ENCODE measurements at places on chromosomes 7 and 10.
A peak's percentile ranks its signal among the peaks of the same experiment; 100 is the strongest.

DNA sequence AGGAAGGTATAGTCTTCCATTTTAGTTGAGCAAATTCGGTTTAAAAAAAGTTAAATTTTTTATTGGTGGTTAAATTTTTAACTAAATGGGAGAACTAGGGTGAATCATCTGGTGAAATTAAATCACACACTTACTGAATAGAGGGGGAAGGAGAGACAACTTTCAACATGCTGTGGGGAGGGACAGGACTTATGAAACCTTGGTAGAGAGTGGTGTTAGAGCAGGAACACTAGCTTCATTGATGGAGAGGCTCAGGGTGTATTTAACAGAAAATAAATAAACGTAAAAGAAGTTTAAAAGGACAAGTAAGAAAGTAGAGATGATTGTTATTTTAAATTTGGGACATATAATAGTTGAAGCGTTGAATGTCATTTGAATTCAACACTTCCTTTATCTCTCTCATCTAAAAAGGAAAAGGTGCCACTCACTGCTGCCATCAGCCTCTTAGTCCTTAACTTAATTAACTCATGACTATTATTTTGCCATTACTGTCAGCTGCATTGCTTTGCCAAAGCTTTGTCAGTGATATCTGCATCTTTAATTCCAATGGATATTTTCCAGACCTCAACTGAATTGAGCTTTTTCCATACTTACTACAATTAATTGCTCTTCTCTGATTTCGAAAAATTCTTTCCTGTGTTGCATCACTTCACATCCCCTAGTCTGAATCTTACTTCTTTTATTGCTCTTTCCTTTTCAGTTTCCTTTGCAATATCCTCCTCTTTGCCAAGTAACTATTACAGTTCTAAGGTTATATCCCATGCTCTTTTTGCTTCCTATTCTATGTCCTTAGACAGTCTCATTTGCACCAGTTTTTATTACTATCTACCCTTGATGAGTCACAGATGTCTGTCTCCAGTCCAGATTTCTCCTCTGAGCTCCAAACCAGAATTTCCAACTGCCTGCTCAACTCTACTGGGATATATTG is 71.7 kb downstream of the GNAT3 start:
- DNase-seq = no peak

DNA sequence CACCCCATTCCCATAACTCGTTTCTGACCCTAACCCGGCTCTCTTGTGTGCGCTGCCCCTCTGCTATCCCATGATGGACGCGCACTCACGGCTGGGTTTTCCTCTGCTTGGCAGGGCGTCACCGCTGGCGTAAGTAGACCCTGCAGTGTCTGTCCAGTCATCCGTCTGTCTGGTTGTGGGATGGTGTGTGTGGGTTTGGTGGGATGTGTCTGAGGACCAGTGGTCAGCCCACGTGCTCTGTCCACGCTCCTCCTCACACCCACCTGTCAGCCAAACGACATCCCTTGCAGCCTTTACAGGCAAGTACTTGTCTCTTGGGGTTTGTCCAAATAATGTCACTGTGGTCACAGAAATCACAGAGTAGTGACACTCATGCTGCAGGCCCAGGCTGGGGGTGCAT is 20.8 kb downstream of the LDB3 start:
- DNase-seq = no peak

DNA sequence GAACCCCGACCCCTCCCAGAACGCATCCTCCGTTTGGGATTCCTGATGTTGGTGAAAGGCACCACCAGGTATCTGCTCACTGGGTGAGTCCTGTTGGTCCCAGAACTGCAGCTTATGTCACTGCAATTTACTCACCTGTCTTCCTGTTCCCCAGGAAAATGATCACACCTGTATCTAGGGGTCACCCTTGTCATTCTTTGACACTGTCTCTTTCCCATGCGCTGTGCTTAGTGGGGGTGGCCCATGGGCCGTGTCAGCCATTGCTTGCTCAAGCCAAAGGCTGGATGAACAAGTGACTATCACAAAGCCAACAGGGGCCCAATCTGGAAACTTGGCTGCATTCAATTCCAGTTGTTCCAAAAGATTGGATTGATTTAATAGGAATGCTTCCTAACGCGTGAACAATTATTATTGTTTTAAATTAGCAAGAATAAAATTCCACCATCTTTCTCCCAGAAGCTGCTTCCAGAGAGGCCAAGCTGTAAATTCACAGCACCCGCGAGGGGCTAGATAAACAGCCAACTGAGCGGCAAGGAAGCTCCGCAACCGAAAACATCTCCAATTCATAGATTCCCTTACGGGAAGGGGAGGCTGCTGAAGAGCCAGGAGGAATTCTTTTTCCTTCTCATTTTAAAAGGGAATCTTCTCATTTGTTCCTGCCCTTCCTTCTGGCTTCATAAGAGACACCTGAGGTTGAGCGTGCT is 134.8 kb upstream of the ZMIZ1 start:
- DNase-seq = no peak

DNA sequence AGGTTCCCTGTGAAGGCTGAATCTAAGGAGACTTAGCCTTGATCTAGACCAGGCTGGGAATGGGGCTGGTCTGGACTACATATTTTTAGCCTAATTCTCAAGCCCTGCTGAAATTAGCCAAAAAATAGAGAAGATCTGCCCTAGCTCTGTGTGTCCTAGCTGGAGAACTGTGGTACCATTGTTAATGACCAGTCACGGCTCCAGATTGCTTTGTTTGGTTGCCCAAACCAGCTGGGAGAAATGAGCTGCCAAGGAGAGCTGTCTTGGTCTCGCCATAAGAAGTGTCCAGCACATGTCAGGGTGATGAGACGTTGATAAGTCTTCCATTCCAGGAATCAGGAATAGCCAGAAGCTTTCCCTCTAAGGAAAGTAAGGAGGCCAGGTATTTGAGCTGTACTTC is 20.7 kb downstream of the GBX1 start:
- no peak for DNase-seq

- DNase-seq = no peak
Measured at GRCh38 chr7:36019538-36019937, 133.5 kb upstream of the EEPD1 start.

GRCh38 chr10:32263300-32263699 is 83.7 kb downstream of the EPC1 start:
- DNase-seq = no peak

DNA sequence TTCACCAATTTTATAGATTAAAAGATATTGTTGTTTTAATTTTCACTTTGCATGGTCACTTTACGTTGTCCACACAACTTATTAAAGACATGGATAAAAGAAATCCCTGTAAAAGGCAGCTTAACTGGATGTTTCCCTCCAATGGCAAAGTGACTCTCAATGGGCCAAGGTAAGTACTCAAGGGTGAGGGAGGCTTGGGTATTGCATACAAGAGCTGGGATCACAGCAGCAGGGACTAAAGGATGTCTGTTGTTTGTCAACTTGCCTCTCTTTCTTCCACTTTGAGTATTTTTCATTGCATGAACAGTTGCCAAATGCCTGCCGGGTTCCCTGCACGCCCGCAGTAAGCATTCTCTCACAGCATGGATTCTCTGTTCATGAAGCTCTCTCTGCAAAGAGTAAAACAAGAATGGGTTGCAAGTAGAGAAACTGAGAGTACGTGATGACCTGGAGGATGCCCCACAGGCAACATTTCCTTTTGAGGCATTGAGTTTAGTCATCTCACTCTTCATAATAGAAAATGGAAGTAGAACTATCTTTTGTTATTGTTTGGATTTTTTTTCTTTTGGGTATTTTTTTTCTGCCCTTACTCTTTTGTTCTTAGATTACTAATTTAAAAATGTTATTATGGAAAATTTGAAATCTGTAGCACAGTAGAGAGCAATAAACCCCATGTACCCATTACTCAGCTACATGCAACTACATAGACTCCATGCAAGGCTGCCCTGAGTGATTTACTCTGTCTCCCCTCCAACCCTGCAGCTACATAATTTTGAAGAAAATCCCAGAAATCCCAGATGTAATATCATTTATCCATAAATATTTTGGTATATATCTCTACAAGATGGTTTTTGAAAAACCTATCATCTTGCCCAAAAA is 26.3 kb downstream of the GPR141 start:
- DNase-seq = no peak

GRCh38 chr10:29064680-29065079 is 224.2 kb upstream of the LYZL1 start:
- no peak for DNase-seq

DNA sequence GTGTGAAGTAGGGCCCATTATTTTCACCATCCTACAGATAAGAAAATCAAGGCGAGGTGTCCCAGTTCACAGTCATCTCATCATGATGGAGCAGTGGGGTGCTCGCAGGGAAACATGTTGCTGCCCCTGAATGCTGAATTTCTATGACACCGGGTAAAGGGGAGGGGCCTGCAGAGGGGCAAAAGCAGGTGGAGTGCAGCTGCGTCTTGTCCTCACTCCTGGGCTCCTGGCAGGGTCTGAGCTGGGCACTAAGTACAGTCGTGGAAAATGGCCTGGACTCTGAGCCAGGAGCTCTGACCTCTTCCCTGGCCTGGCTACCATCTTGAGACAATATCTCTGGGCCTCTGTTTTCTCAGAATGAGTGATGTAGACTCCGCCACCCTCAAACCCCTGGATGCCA is 253.1 kb upstream of the PITRM1 start:
- no peak for DNase-seq

- DNase-seq = no peak
Measured at GRCh38 chr7:114932991-114933390, 11.1 kb downstream of the MDFIC start.

GRCh38 chr7:129741743-129742213 is 130.3 kb downstream of the NRF1 start:
- DNase-seq = peak; percentile 2

DNA sequence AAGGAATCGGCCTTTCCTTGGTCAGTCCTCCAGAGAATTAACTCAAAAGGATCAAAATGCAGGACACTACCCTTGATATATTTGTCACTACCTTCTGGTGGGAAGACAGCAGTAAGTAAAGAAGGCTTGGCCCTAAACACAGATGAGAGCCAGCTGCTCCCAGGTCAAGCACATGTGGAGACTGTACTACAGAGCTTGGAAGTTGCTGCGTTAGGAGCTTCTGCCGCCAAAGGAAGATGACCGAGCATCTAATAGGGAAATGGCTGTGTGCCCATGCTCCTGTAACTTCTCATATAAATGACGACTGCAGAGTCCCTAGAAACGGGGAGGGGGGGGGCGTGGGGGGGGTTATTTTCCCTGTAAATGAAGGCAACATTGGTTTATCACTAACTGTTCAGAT is 59.0 kb downstream of the PODXL start:
- DNase-seq = no peak

DNA sequence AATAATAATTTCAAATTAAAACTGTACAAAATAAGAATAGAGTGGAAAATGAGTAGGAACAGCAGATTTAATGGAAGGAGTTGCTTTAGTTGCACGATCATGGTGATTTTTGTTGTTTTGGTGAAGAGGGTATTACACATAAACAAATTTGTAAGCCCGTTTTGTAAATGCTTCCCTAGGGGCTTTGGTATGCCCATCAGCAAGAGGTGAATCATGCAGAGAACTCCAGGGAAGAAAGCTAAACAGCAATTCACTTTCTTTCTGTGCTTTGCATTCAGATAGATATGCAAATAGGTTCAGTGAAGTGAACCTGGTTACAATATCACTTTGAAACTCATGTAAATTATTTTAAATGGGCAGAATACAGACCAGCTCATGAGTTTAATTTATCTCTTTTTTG is 422.2 kb upstream of the MTPN start:
- DNase-seq = no peak

- no peak for DNase-seq
Measured at GRCh38 chr7:79284211-79284610, 169.3 kb downstream of the MAGI2 start.

DNA sequence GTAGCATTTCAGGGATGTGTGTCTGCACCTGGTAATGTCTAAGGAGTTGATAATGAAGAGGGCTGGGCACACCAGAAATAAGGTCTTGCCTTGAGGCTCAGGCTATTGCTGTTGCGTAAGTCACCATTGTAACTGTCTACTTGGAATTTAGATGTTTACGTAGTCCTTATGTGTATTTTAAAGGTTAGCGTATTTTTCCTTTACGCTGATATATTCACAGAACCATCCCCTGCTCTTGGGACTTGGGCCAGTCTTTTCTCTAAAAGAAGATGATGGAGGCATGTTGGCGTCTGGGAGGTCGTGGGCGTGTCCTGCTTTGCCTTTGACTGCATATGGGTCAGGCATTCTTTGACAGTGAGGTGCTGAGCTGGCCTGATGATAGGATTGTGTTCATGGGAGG is 14.7 kb downstream of the WDR37 start:
- DNase-seq = no peak

- no peak for DNase-seq
Measured at GRCh38 chr7:108308903-108309302, 147.3 kb downstream of the NRCAM start.

DNA sequence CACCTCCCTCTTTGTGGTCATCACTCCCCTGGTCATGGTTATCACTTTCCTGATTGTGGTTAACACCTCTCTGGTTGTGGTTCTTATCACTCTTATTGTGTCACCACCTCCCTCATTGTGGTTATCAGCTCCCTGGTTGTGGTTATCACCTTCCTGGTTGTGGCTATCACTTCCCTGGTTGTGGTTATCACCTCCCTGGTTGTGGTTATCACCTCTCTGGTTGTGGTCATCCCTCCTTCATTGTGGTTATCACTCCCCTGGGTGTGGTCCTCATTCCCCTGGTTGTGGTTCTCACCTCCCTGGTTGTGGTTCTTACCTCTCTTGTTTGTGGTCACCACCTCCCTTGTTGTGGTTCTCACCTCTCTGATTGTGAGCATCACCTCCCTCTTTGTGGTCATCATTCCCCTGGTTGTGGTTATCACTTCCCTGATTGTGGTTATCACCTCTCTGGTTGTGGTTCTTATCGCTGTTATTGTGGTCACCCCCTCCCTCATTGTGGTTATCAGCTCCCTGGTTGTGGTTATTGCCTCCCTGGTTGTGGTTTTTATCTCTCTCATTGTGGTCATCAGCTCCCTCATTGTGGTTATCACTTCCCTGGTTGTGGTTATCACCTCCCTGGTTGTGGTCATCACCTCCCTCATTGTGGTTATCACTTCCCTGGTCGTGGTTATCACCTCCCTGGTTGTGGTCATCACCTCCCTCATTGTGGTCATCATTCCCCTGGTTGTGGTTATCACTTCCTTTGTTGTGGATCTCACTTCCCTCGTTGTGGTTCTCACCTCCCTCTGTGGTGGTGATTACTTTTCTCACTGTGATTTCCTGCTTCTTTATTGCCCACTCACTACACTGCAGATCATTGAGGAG is 106.7 kb downstream of the GPR26 start:
- no peak for DNase-seq

DNA sequence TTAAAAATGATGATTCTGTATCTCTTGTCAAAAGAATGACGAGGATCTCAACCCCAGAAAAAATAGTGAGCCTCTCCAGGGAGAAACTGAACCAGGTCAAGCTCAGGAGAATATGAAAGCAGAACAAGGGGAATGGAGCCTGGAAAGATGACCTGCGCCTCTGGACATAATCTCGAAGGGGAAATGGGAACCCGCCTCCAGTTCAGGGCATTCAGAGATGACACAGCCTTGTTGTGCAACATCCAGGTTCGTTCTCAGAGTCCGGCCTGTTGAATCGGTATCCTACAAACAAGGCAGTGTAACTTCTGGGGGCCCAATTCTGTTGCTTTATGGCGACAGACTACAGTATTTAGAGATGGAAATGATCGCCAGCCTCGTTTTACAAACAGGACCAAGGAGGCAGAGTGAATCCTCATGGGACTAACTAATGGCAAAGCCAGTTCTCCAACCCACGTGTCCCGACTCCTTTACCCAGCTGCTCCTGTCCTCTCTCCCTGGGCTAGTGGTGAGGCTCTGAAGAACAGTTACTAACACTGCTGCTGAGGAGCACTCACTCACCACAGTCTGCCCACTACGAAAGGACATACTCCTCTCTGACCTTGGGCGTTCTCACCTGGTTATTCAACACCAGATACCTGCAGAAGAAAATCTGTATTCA is 67.6 kb downstream of the JAZF1 start:
- no peak for DNase-seq
